ENCODE measurements at places on chromosomes 1 and 21.

DNA sequence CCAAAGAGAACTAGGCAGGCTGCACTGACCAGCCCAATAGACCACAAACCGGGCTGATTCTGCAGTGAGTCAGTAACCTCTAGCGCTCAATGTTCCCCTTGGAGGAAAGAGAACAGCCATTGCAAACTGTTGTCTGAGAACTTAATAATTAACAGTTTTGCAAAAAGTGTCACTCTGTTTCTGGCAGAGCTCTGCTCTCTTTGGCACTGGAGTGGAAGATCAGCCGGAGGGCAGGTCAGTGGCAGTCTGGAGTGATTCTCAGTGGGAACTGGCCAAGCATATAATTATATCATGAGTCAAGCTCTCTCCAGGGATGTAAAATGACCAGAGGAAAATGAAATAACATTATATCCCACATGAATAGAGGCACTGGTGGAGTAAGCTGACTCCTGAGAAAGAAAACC, 238.3 kb downstream of the HLX start:
- peak; percentile 86 for DNase-seq

DNA sequence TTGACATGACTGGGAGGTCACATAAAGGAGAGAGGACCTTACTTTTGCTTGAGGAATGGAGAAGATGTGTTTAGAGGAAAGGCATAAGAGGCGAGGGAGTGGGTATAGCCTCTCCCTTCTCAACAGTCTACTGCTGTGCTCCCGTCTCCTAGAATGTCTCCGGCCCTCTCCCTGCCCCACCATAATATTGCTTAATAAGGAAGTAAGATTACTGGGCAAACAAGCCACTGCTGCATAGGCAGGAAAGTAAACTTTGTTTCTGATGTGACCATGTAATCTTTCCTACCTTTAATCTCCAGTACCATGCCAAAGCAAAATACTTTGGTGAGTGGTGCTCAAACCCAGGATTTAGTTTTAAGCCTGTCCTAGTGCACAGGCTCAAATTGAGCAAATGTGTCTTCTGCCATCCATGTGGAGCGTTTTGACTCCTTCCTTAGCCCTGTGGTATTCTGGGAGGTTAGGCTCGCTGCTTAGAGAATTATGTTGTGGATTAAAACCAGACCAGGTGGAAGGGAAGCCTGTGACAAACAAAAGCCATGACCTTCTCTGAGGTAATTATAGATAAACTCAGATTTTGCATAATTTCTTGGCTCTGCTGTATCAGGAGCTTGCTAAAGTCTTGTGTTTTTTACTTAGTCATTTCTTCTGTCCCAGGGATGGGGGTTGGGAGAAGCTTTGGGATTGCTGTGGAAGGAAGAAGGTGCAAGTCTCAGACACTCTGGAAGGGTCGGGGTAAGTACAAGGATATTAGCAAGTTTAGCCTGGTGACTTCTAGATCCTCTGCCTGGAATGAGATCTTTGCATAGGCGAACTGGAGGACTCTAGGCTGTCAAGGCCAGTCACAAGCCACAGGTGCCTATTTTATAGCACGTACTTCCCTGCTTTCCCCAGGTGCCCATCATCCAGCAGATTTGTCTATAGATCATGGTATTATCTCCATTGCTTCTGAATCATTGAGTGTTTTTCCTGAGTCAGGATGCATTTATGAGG, 34.5 kb upstream of the DIPK1A start:
- no peak for DNase-seq

DNA sequence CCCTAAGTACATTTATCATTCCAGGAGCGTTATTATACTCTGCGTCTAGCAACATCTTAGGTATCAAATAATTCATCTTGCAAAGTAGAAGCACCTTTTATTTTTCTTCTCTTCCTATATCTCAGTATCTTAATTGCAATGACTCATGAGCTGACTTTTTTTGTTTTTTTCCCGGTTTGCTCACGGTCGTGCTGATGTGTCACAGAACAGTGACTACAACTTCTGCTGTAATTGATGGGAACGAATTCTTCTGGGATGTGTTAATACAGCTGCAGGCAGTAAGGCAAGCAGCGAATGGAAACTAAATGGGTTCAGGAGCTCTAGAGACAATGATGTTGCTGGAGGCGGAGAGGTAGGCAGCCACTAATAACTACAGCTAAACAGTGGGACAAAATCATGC, 89.8 kb upstream of the TMPRSS15 start:
- DNase-seq: peak; percentile 1

DNA sequence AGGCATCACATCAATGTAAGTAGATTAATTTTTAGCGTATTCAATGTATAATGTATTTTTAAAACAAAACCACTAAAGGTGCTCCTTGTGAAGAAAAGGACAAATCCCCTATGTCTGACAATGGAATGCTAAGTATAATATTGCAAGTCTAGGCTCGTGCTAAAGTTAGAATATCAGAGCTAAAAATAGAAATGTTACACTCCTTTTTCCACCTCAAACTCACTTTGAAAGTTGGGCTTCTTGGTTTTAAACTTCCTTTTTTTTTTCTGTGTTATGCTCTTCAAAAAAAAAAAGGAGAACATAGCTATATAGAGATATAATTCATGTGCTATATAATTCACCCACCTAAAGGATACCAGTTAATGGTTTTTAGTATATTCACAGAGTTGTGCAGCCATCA, 3.6 kb upstream of the SERBP1 start:
- DNase-seq: no peak

DNA sequence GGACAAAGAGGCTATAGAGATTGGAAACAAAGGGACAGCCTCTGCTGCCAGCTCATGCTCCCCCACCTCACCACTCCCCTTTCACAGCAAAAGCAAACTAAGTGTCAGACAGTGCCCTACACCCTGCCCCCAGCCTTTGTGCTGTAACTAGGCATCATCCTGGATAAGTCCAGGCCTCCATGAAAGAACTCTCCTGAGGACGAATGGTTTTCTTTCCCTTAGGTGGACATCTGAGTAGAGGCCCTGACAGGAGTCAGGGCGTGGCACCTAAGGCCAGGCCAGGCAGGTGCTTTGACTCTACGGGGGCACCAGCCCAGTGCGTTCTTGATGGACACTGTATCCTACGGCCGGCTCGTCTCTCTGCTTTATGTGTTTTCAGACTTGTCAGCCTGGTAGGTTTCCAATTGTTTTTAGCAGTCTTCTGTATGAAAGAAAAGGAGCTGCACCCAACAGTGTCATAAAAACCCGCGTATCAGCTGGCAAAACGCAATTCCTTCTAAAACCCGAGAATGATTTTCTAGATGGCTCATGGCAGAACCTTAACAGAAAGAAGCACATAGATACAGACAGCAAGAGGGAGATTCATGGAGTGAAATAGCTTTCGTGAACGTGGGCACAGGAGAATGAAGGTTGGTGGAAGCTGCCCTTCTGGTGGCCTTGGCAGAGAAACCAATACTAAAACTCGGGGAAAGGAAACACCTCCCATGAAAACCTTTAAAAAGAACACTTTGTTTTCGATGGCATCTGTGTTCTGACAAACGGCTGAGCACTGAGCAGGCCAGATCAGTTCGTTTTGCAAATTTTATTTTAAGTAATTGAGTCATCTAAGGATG, 51.7 kb upstream of the AJAP1 start:
- DNase-seq: no peak

DNA sequence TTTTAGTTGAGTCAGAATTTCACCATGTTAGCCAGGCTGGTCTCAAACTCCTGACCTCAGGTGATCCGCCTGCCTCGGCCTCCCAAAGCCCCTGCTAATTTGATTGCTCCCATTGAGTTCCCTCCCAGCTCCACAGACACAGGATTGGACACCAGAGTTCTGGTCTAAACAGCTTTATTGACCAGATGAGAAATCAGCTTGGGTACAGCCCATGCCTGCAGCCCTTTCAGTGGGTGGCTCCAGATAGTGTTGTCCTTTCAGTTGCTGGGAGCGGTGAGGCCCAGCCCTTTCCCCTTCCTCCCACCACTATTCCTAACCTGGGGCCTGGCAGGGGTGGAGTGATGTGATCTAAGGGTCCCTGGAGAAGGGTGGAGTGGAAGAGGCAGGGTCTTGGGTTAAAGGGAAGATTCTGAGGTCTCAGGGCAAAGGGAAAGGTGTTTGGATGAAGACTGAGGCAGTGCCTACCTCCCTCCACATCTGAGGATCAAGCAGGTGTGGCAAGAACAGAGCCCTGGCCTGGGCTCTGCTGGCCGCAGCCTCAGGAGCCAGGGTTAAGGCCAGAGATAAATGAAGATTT, 14.5 kb upstream of the PHLDA3 start:
- DNase-seq: no peak

DNA sequence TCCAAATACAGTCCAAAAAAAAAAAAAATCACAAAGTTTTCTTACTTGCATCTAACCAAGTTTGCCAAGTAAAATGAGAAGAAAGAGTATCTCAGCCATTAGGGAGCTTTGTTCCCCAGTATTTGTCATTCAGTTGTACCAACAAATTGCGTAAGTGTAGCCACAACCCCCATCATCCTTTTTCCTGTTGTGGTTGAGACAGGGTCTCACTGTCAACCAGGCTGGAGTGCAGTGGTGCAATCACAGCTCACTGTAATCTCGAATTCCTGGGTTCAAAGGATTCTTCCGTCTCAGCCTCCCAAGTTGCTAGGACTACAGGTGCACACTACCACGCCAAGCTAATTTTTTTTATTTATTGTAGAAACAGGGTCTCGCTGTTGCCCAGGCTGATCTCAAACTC, 9.5 kb downstream of the STX6 start:
- peak; percentile 68 for DNase-seq

DNA sequence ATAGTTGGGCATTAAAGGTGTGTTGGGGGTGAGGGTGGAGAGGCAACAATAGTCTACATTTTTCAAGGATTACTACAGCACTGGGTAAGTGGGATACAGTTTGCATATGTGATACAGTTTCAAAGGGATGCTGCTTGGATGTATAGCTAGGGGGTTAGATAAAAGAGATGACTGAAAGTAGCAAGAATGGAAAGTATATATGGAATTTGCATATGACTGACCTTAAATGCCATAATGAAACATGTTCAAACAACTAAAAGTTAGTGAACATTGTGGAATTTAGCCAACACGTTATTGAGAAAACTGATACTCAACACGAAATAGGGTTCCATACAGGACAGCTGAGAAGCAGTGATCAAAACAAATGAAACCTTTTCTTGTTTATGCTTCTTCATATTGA, 124.8 kb upstream of the CHRM3 start:
- DNase-seq: no peak

DNA sequence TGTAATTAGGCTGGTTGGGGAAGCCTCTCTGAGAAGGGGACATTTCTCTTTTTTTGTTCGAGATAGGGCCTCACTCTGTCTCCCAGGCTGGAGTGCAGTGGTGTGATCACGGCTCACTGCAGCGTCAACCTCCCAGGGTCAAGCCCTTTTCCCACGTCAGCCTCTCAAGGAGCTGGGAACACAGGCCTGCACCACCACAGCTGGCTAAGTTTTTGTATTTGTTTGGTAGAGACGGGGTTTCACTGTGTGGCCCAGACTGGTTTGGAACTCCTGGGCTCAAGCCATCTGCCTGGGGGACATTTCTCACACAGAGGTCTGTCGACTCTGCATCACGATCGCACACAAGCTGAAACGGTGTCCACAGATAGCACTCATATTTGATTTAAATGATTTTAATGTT, 39.7 kb downstream of the HUNK start:
- DNase-seq: no peak

GRCh38 chr1:186636786-186637185, 43.4 kb downstream of the PTGS2 start:
- DNase-seq: no peak

- peak; percentile 59 for DNase-seq
Measured at GRCh38 chr1:65431111-65431705, 10.7 kb downstream of the LEPR start.

DNA sequence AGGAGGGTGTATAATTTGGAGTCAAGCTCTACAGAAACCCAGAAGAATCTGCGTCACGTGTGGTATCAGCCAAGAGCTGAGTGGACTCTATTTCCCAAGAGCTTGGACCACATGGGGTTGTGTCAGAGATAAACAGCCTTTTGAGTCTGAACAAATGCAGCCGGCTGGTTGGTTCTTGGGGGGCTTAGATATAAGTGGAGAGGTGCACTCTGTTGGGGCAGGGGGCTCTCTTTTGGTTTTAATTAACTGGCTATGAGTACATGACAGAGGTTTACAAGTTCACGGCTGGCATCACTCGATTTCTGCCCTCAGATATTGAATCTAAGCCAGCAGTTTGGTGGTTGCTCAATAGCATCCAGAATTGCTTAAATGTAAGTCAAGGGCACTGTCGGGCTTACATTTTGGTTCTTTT, 501 bp upstream of the MRAP start:
- peak; percentile 67 for DNase-seq

GRCh38 chr1:114457675-114458236, 53.2 kb downstream of the TRIM33 start:
- DNase-seq: peak; percentile 23

DNA sequence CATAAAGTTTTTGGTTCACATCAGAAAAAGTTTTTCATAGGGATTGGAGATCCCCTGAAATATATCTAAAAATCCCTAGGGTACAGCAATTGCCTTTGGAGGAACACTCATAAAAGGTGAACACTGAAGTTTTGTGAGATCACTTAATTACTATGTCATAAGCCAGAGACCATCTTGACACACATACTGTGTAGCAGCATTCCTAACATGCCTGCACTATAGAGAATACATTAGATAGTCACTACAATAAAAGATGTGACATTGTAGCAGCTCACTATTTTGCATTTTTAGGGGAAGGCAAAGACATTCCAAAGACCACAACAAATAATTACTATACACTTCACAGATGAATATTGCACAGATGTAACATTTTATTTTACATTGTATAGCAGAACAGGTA, 779.9 kb downstream of the KCNT2 start:
- no peak for DNase-seq

- DNase-seq: no peak
Measured at GRCh38 chr1:60692031-60692430, 390.3 kb upstream of the NFIA start.

GRCh38 chr21:33069994-33070743, at the start of gene OLIG1:
TSS of gene OLIG1 (plus strand) at chr21:33070141. CDS start at chr21:33070247, 106 bp downstream.
- peak; percentile 42 for DNase-seq

- DNase-seq: no peak
Measured at GRCh38 chr1:154884869-154885701, 15.0 kb upstream of the KCNN3 start.

Measured in iris pigment epithelial cell (primary cell).